NCI-H510A treated with DMSO at 0.1 percent for 48 hours (cell line): ENCODE measurements at places on chromosomes 6 and 20.

GRCh38 chr20:4225745-4226144, 210.4 kb upstream of the RNF24 start:
- DNase-seq = no peak

GRCh38 chr6:159056003-159056402, 11.2 kb upstream of the TAGAP start:
- DNase-seq = no peak

GRCh38 chr6:24655215-24655614, 9.2 kb upstream of the KIAA0319 start:
- DNase-seq = no peak

- no peak for DNase-seq
These were observed 367.2 kb downstream of the ARHGAP18 start for GRCh38 chr6:129342796-129343195.

- no peak for DNase-seq
These were observed 580.4 kb downstream of the CBLN4 start for GRCh38 chr20:55424968-55425367.

DNA sequence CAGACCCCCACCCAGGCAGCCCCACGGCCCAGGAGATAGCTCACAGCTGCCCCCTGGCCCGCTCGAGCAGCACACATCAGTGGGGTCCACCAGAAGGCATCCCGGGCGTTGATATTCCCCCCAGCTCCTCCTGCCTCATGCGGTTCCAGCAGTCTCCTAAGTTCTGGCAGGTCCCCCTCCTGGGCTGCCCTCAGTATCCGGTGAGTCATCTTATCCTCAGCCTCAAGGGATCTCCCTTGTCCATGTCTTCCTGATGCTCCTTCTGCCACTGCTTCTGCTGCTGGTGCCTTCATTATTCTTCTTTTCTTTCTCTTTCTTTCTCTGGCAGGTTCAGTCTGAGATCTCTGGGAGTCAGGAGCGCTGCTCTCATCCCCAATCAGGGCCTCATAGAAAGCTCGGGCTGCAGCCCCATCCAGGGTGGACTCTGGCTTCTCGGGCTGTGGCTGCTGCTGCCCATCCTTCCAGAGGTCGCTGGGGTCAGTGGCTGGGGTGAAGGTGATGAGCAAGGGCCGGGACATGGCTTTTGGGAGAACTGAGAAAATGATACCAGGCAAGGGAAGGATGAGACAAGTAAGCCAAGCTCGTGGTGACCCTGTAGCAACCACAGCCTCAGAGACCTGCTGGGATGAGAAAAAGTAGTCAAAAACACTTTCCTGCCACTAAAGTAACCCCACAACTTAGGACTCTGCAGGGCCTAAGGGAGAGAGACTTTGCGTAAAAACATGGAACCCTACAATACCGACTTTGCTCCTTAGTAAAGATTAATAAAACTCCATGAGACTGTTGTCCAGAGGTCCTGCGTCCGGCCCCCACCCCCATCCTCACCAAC, 622 bp downstream of the GPANK1 start:
- no peak for DNase-seq

DNA sequence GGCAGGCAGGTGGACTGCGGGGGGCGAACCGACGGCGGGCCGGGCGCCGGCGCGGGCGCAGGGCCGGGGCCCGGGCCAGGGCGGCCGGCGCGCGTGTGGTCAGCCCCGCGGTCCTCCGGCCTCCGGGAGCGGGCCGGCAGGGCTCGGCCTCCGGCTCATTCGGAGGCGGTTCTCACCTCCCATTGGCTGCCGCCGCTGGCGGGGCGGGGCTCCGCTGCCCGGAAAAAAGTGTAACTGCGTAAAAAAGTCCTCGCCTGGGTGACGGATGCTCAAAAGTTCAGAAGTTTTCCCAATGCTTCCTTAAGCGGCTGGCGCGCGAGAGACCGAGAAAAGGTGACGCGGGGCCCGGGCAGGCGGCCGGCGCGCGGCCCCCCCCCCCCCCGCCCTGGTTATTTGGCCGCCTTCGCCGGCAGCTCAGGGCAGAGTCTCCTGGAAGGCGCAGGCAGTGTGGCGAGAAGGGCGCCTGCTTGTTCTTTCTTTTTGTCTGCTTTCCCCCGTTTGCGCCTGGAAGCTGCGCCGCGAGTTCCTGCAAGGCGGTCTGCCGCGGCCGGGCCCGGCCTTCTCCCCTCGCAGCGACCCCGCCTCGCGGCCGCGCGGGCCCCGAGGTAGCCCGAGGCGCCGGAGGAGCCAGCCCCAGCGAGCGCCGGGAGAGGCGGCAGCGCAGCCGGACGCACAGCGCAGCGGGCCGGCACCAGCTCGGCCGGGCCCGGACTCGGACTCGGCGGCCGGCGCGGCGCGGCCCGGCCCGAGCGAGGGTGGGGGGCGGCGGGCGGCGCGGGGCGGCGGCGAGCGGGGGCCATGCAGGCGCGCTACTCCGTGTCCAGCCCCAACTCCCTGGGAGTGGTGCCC, at the start of gene FOXC1:
Gene FOXC1, plus strand, starts transcription at position 268 of the 849 bp plus-strand sequence. Its CDS starts 531 bp downstream, at position 799.
- peak; percentile 35 for DNase-seq

- no peak for DNase-seq
These were observed 33.0 kb downstream of the SYNJ2 start for GRCh38 chr6:158014505-158015187.

DNA sequence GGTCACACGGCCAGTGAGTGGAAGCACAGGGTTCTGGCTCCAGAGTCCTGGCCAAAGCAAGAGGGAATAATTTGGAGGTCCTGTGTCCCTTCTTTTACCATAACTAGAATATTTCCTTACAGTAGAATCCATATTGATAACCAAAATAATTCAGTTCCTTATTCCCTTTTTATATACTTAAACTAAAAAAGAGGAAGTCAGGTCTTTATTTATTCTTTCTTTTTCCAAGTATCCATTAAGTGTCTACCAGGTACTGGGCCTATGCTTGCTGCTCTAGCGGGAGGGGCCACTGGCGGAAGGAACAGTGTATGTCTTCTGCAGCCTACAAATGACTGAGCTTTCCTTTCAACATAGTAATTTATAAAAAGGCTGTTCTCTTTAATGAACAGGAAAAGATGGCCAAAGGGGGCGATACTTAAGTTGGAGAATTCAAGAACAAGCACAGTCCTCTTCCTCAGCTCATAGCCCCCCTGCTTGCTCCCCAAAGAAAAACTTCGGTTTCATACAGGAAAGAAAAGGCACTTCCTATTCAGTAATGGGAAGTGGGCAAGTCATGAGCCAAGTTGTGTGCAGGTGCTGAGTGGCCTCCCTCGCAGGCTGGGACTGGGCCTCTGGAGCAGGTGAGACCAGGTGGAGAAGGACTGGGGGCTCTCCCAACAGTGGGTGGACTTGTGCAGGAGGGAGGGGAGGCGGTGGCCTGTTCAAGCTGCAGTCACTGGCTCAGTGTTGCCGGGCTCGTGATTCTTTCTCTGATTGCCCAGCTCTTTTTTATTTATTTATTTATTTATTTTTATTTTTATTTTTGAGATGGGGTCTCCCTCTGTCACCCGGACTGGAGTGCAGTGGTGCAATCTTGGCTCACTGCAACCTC, 110.9 kb downstream of the ARMC2 start:
- DNase-seq = no peak

DNA sequence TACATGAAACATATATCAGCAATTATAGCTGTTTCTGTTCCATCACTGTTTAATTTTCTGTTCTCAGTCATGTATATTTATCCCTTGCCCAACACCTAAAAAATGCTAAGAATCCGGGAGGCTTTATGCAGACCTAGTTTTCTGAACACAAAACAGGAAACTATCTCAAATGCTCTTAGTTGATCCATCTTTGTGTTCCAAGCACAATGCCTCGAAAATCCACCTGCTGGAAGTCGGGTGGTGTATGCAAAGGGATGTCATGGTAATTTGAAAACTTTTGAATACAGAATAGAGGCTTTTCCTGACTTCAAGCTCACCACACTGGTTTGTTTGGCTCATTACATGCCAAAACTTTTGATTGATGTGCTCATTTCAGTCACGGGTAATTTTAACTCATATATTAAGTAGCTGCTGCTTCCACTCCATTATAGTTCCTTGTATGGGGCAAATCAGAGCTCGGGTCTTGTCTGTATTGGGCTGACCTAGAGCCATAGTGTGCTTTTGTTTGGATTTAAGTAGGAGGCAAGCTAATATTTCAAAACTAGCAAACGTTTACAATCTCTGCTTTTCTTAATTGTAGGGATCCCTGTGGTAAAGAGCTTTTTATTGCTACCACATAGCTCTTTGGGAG, 646.5 kb upstream of the EPHA7 start:
- DNase-seq = no peak

DNA sequence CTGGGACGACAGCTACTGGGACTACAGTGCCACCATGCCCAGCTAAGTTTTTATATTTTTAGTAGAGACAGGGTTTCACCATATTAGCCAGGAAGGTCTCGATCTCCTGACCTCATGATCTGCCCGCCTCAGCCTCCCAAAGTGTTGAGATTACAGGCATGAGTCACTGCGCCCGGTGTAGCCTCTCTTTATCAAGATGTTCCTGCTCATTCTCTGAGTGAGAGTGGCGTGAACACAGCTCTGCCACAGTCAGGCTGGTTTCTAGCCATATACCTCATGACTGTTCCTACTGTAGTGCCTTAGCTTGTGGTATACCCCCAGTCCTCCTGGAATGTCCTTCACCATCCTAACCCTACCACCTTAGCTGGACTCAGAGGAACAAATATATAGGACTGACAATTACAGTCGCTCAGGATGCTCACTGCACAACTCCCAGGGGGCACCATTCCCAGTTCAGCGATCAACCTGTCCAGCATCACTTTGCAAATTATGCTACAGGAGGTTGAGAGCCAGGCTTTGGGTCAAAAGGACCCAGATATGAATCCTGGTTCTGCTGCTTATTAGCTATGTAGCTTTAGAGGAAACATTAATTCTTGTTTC, 86.3 kb downstream of the CHMP4B start:
- no peak for DNase-seq
